ENCODE measurements at places on chromosomes 6 and 20. TPM values are rescaled to one million over a fixed set of nuclear protein-coding genes. Genes with fewer than 3 reads are reported as not detected.
A peak's percentile ranks its signal among the peaks of the same experiment; 100 is the strongest.

Gene MLIP
- not detected for total RNA-seq

Gene TSBP1
- not detected for total RNA-seq

Gene TOP1
- 18.5 TPM for total RNA-seq

Gene CALHM6
- total RNA-seq, result 9.6 TPM

Gene TBX18
- 9.1 TPM for total RNA-seq

Gene DLK2
- total RNA-seq, result 1.5 TPM

Gene HMGCLL1
- not detected for total RNA-seq

Gene HLA-DPB1
- total RNA-seq, result 29.6 TPM

Gene TUBB2B
- total RNA-seq, result 26.7 TPM

Gene DEFB132
- not detected for total RNA-seq

DNA sequence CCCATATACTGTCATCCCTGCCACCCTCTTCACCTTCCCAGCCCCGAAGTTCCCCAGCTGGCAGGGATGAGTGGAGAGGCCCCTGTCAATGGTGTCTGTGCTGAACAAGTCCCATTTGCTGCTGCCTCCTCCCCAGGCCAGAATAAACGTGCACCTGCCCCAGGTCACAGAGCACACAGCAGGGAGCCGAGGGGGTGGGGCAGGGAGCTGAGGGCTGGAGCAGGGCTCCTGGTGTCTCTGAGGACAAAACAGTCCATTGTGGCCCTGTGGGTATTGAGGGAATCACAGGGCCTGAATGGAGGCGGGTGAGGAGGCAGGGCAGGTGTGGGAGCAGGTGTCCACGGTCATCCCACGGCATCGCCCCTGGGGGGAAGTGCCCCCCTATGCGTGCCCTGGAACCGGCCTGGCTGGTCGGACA lies 55.8 kb downstream of the SNAI1 start:
- no peak for DNase-seq

- DNase-seq, result no peak
These were observed 94.5 kb downstream of the TBX18 start for GRCh38 chr6:84669945-84670344.

DNA sequence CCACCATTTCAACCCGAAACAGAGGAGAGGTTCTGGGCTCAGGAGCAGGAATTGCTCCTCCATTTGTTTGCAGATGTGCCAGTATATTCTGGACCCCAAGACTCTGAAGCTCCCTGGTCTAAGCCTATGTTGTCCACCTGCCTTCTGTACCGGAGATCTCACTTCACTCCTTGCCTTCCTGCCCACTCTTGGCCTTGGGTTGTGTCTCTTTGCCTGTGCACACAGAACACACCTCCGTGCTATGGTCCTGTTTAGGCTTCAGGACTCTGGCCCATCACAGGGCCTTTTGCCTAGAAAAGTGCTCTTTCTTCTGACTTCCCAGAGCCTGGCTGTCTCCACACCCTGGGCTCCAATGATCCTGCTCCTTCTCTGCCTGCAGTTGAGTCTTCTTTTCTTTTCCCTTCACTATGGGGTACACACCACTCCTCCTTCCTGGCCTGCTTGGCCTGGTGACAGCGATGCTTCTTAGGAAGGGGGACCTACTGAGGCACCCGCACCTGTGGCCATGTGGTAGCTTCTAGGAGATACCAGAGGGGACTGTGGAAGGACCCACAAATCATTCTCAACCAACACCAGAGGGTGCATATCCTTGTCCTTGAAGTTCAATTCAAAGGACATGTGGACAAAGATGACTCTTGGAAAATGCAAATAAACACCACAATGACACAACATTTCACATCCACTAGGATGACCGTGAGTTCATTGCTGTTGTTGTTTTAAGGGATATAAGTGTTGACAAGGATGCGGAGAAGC lies 75.1 kb downstream of the FOXA2 start:
- DNase-seq, result no peak

GRCh38 chr20:32544260-32544722 lies 40.8 kb downstream of the NOL4L start:
- no peak for DNase-seq

GRCh38 chr6:117018771-117019170 lies 141.7 kb downstream of the RFX6 start:
- peak; percentile 17 for DNase-seq

DNA sequence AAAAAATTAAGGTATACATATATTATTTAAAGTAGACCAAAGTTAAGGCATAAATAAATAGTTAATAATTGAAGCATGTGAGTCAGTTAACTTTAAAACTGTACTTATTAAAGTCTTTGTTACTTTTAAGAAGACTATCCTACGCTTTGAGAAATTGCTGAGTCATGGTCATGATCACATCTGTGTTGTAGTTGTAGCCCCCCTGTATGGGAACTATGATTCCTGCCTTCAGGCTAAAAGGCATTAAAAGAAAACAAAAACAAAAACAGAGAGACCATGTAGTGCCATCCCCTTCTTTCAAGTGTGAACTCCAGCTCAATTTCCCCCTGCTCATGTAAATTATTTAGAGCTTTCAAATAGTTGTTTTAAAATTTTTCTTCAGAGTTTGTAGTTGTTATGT lies 123.4 kb downstream of the FLRT3 start:
- no peak for DNase-seq

DNA sequence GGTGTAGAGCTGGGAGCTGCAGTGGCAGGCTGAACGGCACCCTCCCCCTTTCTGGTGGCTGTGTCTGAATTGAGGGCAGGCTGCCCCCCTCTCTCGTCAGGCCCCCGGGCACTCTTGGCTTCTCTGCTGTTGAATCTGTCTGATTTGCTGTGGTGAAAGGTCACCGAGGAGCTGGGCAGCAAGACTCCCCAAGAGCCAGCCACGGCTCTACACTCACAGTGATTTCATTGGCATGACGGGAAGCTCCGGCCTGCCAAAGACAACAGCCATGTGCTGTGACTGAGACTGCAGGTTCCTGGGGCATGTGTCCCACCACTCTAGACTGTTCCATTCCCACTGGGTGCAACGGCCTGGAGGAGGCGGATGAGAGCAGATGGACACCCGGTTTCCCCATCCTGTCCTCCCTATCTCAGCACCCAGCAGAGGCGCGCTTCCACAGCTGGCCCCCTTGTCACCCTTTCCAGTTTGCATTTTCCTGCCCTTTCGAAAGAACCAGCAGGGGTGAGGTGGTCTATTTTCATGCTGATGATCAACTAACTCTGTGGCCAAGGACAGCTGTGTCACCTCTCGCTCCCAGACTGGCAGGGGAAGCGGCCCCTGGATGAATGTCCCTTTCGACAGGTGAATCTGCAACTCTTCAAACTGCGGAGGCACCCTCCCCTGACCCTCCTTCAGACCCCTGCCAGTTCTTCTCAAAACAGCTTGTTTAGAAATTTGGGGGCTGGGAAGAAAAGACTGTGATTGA lies 2.2 kb downstream of the APCDD1L start:
- DNase-seq, result peak; percentile 96

- no peak for DNase-seq
These were observed 34.9 kb downstream of the PTPN1 start for GRCh38 chr20:50545126-50545525.

DNA sequence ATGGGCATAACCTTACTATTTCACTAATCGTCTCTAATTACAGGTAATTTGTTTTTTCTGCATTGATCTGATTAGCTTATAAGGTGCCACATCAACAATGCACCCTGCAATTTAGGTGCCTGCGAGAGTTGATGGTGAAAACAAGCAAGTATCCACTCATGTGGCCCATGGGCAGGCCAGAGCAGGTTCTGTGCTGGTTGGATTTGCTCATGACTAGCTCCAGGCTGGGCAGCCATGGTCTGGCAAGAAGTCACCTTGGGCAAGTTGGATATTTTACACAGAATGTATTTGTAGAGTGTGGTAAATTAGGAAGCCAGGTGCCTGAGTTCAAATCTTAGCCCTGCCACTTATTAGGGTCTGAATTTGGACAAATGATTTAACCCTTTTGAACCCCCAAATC lies 25.3 kb downstream of the RAB44 start:
- DNase-seq, result no peak

- DNase-seq, result no peak
These were observed 278.6 kb downstream of the COL12A1 start for GRCh38 chr6:74927299-74927698.

Data from RPMI7951 (cell line).